GM13977 (cell line): ENCODE measurements at places on chromosomes 4 and X.
A peak's percentile ranks its signal among the peaks of the same experiment; 100 is the strongest.

DNA sequence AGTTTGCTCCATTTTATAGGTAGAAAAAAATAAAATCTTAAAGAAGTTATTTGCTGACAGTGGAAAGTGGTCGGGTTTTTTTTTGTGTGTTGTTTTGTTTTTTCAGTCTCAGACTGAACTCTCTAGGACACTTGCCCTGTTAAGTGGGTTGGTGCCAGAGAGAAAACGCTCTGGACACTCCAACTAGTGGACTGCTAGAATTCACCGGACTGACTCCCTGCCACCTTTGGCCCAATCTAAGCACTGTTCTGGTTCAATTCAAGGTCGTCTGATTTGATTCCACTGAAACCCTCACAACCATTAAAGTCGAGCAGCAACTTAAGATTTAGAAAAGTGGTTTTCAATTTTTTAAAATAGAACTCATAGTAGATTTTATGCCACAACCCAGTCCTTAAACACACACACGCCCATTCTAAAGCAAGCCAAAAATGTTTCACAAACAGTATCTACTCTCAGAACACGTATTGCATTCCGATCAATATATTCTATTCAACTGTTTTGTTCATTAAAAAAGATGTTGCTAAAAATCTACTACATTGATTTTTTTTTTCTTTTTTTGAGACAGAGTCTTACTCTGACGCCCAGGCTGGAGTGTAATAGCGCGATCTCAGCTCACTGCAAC is 27.3 kb downstream of the RWDD4 start:
- DNase-seq = no peak

GRCh38 chrX:120797188-120797851 is 78.3 kb downstream of the CT47B1 start:
- DNase-seq = no peak

DNA sequence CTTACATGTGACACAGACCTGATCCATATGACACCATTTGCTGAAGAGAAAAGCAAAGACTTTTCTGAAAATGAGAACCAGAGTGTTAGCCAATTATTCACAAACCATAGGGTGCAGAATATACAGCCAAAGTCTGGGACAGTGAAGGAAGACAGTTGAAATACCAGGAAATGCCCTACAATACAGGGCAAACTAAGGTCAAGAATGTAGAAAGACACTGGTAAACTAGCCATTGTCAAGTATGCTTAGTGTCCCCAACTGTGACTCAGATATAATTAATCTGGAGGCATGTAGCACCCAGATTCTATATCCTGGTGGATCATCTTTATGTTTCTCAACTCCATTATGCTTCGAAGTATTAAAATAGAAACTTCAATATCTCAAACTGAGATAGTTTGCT is 200.9 kb upstream of the FSTL5 start:
- no peak for DNase-seq

- DNase-seq = no peak
Observed at GRCh38 chrX:53285591-53285990, 4.2 kb upstream of the IQSEC2 start.

DNA sequence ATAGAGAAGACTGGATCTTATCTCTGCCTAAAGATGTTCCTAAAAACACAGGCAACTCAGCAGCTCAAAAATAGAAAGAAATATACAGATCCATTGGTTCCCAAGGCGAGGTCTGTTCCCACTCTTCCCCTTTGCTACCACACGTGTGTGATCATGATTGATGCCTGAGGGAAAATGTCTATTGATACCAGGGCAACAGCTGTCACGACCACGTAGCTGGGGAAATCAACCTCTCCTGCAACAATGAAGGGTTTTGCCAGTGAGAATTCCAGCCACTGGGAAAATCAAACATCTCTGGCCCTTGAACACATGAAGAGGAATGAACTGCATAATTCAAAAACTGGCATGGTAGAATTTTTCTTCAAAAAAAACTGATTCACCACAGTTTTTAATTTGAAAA is 131.0 kb upstream of the MAP3K15 start:
- no peak for DNase-seq

DNA sequence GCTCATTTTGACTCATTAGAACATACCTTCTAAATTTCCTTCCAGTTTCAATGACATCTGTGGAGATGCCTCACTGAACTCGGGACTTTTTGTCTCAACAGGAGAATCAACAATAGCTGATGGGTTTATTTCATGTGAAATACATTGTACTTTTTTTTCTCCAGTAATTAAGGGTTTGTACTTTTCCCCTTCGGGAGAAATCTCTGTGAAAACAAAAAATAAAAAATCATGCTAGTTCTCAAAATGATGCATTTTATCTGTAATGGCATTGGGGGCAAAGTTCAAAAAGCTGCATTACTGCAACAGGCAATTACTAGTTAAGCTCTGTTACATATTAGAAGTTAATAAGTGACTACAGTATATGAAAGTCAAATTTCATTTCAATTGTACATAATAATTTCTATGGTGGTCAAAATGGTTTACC is 167.3 kb upstream of the SH3RF1 start:
- peak; percentile 45 for DNase-seq

DNA sequence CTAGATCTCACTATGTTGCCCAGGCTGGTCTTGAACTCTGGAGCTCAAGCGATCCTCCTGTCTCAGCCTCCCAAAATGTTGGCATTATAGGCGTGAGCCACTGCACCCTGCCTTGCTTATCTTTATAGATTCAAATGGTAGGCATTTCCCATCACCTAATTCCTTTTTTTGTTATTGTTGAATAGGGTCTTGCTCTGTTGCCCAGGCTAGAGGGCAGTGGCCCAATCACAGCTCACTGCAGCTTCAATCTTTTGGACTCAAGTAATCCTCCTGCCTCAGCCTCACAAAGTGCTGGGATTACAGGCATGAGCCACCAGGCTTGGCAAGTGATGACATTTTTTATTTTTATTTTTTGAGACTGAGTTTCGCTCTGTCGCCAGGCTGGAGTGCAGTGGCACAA is 16.7 kb upstream of the WDR45 start:
- DNase-seq = no peak

- DNase-seq = no peak
Observed at GRCh38 chr4:189131118-189131517, 809.6 kb upstream of the FRG1 start.

GRCh38 chrX:130895299-130895698 is 7.7 kb downstream of the ENOX2 start:
- DNase-seq = no peak

DNA sequence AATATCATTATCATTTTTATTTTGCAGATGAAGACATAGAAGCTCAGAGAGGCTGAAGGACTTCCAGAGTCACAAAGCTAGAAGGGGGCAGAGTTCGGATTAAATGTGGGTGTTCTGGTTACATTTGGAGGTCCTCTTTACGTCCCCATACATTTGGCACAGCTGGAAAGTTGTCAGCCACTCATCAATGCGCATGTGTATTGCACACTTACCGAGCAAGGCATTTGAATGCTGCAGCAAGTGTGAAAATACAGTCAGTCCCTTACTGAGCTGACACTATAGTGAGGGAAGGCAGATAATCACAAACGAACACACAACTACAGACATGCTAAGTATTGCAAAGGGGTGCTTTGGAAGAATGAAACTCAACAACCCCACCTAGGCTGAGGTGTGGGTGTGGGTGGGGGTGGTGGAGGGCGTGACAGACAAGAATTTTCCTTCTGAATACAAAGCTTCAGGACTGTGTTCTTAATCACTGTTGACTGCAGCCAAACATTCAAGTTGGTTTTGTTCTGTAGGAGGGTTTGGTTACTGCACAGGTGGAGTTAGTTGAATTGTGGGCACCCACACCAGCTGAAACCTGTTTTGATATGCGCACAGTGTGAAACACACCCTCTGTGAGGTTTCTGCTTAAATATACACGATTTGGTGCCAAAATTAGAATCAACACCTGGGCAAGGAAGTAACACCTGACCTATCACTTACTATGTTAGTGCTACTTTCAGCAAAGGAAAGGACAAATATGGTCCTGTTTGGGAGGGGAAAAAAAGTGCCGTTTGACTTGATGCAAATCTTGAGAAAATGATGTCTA is 72.4 kb downstream of the COQ2 start:
- DNase-seq = no peak

DNA sequence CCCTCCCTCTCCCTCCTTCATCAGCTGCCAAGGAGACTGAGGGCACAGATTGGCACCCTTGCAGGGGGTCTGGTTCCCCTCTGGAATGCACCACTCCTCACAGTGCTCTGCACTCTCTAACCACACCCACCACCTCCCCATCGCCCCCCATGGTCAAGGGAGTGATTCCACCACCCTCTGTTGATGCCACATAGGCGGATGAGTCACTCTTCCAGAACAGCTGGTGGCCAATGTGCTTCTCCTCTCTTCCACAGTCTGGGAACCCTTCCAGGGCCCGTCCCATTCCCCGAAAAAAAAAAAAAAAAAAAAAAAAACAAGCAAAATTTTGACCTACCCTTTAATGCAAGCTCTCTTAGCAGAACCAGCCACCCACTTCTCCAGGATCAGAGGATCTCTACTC is 341.3 kb upstream of the KLF3 start:
- DNase-seq = no peak

DNA sequence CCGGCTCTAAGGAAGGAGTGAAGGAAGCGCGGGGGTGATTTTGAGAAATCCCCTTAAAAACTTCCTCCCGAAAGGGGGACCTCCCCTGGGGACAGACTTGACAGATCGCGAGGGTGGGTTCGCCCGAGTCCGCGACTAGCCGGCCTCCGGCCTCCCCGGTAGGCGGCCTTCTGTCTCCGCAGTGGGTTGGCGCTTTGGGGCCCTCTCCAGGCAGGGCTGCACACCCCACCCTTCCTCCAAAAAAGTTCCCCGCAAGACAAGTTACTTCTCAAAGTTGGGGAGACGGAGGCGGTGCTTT is 24.8 kb downstream of the HOPX start:
- peak; percentile 70 for DNase-seq

GRCh38 chr4:148822572-148823418 is 380.6 kb upstream of the NR3C2 start:
- no peak for DNase-seq

DNA sequence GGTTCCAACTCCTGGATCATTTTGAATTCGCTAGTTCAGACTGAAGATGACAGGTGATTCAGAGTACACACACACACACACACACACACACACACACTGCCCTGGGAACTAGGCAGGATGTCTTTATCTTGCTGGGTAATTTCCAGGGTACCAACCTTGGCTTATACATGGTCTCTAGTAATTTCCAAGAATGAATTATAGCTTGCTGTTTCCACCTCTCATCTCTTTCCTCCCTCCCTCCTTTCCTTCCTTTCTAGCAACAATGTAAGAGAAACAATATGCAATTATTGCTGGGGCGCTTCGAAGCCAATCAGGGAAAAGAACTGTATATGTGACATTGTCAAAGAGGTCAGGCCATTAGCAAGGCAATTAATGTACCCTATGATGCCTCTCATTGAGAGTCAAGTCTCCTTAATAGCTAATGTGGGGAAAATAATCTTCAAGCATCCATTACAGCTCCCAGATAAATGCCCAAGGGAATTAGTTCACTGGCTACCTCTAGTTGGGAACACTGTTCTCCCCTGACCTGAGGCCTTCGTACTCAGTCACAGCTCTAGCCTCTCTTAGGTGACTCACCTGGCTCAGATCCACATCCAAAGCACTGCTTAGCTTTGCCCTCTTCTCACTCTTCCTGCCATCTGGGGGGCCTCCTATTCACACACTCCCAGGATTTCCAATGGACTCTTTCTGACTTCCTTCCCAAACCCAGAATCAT is 311.5 kb downstream of the PPP1R2C start:
- DNase-seq = no peak

GRCh38 chr4:122003335-122003734 is 51.5 kb upstream of the TRPC3 start:
- DNase-seq = peak; percentile 9

DNA sequence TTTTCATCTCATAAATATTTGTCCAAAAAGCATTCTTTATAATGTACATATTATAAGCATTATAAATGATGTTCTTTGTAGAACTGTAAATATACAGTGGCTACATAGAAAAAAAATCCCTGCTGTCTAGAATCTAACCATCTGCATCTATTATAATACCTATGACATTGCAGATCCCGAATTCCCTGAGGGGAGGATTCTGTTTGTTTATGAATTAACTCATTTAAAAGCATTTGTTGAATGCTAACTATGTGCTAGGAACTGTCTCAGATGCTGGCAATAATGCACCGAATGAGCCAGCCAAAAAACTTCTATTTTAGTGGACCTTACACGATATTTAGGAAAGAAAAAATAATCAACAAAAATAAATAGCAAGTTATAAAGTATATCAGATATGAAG is 189.6 kb downstream of the PACRGL start:
- no peak for DNase-seq

DNA sequence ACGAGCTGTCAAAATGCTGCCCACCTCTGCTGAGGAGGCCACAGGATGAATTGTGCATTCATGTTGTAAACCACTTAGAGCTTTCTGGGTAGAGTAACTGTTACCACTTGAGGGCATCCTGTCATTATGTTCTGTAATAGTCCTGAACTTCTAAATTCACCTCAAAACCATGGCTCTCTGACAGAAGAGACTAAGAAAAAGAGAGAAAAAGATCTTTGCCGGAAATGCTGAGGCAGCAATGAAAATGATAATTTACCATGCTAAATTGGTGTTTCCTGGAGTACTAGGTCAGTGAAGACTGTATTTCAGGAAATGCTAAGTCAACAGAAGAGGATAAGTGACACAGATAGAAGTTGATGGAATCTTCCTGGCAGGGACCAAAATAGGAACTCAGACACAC is 942.3 kb upstream of the SLIT2 start:
- DNase-seq = no peak

DNA sequence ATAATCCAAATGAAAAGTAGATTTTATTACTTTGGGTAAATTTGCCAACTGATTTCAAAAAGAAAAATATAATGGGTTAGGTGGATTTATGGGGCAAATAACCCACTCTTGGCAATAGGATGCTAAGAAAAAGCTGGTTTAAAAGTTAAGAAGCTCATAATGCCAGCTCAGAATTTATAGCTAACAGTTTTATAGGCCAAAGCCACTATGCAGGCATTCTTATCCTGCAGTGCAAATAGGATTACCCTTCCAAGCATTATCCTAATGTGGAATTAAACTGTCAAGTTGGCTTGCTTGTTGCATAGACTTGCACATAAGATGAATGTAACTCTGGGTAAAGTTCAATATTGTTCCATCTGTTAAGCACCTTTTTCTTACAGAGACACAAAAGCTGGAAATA is 703.0 kb downstream of the PCDH18 start:
- no peak for DNase-seq

DNA sequence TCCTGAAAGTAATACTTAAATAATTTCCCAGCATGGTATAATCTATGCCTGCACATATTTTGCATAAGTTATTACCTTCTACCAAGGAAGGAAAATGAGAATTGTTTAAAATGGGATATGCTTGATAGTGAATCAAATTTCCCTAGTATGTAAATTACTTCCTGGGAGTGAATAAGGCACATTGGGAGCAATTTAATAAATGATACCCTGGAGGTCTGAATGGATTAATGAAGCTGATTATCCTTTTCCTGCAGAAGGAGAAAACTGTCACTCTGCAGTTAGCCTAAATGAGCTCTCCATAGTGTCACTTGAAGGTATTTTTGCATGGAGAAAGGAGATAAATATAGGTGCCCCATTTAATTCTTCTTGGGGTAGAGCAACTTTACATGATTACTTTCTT is 2212.0 kb downstream of the PCDH7 start:
- no peak for DNase-seq
